ENCODE measurements at places on chromosomes 2 and 18. TPM values are rescaled to one million over a fixed set of nuclear protein-coding genes. Genes with fewer than 3 reads are reported as not detected.

Gene ERBB4
- total RNA-seq, result not detected

Gene SCYGR4
- not detected for total RNA-seq

GRCh38 chr2:125516496-125517109 is 1139.4 kb upstream of the GYPC start:
- no peaks in the 10 kb centered on the region for H3K36me3 ChIP-seq
- no peak overlapping the region for H3K4me3 ChIP-seq
- H3K27ac ChIP-seq, result no peak overlapping the region
- DNase-seq, result no peak

GRCh38 chr2:209383212-209383611 is 40.6 kb upstream of the MAP2 start:
- no peak overlapping the region for H3K4me3 ChIP-seq
- no peaks in the 10 kb centered on the region for H3K4me1 ChIP-seq
- H3K36me3 ChIP-seq, result no peaks in the 10 kb centered on the region
- H3K27me3 ChIP-seq, result no peaks in the 10 kb centered on the region

GRCh38 chr2:28366496-28367282 is 26.0 kb upstream of the FOSL2 start:
- H3K4me3 ChIP-seq, result peak overlapping the region; percentile 11
- no peaks in the 10 kb centered on the region for H3K27me3 ChIP-seq
- peaks cover 18% of the 10 kb centered on the region for H3K4me1 ChIP-seq

DNA sequence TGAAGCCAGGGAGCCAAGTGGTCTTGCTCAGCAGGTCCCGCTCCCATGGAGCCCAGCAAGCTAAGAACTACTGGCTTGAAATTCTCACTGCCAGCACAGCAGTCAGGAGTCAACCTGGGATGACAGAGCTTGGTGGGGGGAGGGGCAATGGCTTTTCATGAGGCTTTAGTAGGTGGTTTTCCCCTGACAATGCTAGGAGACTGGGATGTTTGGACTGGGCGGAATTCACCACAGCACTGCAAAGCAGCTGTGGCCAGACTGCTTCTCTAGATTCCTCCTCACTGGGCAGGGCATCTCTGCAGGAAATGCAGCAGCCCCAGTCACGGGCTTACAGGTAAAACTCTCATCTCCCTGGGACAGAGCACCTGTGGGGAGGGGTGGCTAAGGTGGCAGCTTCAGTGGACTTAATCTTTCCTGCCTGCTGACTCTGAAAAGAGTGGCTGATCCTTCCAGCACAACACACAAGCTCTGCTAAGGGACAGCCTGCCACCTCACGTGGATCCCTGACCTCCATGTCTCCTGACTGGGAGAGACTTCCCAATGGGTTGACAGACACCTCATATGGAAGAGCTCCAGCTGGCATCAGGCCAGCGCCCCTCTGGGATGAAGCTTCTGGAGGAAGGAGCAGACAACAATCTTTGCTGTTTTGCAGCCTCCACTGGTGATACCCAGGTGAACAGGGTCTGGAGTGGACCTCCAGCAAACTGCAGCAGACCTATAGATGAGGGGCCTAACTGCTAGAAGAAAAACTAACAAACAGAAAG is 349.7 kb upstream of the ST6GAL2 start:
- DNase-seq, result no peak
- H3K27ac ChIP-seq, result no peak overlapping the region
- H3K27me3 ChIP-seq, result no peaks in the 10 kb centered on the region
- H3K4me1 ChIP-seq, result no peaks in the 10 kb centered on the region
- H3K4me3 ChIP-seq, result no peak overlapping the region

Data from T-cell (primary cell).